ENCODE measurements at places on chromosomes 7 and 10. TPM values are rescaled to one million over a fixed set of nuclear protein-coding genes. Genes with fewer than 3 reads are reported as not detected.
A peak's percentile ranks its signal among the peaks of the same experiment; 100 is the strongest.

The UTF1 gene
- total RNA-seq: 1.9 TPM

The ENKUR gene
- not detected for total RNA-seq

The TACC2 gene
- 24.5 TPM for total RNA-seq

The ITPRID1 gene
- total RNA-seq: 21.8 TPM

The BICC1 gene
- total RNA-seq: 0.40 TPM

The IGFBP3 gene
- total RNA-seq: 20.3 TPM

The COBL gene
- total RNA-seq: 26.3 TPM

The ODAD2 gene
- total RNA-seq: 6.7 TPM

The NEUROD6 gene
- total RNA-seq: not detected

The GNAI1 gene
- 21.5 TPM for total RNA-seq

- no peak overlapping the region for H3K27ac ChIP-seq
- no peaks in the 10 kb centered on the region for H3K4me1 ChIP-seq
- H3K36me3 ChIP-seq: no peaks in the 10 kb centered on the region
- DNase-seq: no peak
These were observed 707.5 kb upstream of the LRRTM3 start for GRCh38 chr10:66218289-66218688.

DNA sequence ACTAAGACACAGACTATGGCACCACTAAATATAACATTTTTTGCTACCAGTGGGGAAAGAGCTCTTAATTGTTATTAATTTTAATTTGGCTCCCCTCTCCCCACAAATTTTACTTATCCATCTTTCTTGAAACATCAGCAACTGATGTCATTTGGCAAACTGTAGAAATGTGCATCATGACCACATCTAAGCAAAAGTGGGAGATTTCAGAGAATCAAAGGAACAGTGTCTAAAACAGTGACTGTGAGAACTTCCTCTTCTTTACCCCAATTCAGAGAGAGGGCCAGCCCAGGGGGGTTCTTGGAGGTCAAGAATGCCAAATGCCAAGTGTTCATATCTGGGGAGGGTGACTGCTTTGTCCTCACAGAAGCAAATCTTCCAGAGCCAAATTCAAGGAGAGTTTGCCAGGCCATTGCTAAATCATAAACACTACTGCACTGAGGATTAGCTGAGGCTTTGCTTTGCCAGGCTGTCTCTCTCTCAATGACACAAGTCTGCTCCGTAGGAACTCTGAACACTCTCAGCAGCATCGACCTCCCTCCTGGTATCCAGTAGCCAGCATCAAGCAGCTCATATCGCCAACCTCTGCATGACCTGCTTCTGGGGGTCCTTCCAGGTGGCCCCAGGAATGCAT lies 65.6 kb downstream of the ITIH5 start:
- H3K27me3 ChIP-seq: no peaks in the 10 kb centered on the region
- H3K36me3 ChIP-seq: no peaks in the 10 kb centered on the region
- H3K4me1 ChIP-seq: no peaks in the 10 kb centered on the region
- H3K4me3 ChIP-seq: no peak overlapping the region
- H3K27ac ChIP-seq: no peak overlapping the region
- no peak for DNase-seq

GRCh38 chr10:4755286-4755989 lies 70.6 kb upstream of the AKR1E2 start:
- no peaks in the 10 kb centered on the region for H3K27me3 ChIP-seq
- no peak for DNase-seq
- H3K27ac ChIP-seq: no peak overlapping the region
- H3K4me1 ChIP-seq: no peaks in the 10 kb centered on the region
- no peak overlapping the region for H3K4me3 ChIP-seq

DNA sequence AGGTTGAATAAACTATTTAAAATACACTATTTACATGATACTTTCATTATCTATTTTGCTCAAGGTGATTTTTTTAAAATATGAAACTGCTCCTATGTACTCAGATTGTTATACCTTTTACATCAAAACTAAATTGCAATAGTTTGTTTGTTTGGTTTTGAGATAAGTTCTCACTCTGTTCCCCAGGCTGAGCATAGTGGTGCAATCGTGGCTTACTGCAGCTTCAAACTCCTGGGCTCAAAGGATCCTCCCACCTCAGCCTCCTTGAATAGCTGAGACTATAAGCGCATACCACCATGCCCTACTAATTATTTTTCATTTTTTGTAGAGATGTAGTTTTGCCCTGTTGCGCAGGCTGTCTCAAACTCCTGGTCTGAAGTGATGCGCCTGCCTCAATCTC lies 12.7 kb downstream of the TAS2R60 start:
- DNase-seq: no peak
- no peak overlapping the region for H3K27ac ChIP-seq
- no peaks in the 10 kb centered on the region for H3K36me3 ChIP-seq
- no peak overlapping the region for H3K4me3 ChIP-seq
- no peaks in the 10 kb centered on the region for H3K4me1 ChIP-seq

DNA sequence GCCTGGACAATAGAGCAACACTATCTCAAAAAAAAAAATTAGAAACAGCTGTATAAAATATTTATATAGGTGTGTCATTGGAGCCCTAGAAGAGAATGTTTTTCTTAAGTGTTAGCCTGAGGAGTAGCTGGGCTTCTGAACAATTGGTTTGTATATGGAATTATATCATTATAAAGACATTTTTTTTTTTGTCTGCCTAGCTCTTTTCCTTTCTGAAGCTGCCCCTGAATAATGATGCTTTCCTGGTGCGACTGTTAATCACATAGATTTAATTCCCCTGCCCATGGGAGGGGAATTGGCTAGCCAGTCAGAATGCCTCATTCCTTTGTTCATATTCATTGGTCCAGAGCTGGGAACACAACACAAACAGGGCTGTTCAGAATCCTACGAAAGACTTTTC lies 13.9 kb upstream of the ABCC2 start:
- peaks cover 5% of the 10 kb centered on the region for H3K4me1 ChIP-seq
- no peak for DNase-seq
- H3K27ac ChIP-seq: no peak overlapping the region
- no peak overlapping the region for H3K4me3 ChIP-seq

- H3K36me3 ChIP-seq: no peaks in the 10 kb centered on the region
- H3K27ac ChIP-seq: no peak overlapping the region
- H3K4me3 ChIP-seq: no peak overlapping the region
- no peak for DNase-seq
- H3K4me1 ChIP-seq: no peaks in the 10 kb centered on the region
These were observed 321.2 kb downstream of the ZNF479 start for GRCh38 chr7:56811081-56811480.

- DNase-seq: no peak
- peaks cover 38% of the 10 kb centered on the region for H3K27me3 ChIP-seq
- no peak overlapping the region for H3K4me3 ChIP-seq
- H3K4me1 ChIP-seq: no peaks in the 10 kb centered on the region
- H3K27ac ChIP-seq: no peak overlapping the region
These were observed 2.0 kb upstream of the BLVRA start for GRCh38 chr7:43756368-43757072.

DNA sequence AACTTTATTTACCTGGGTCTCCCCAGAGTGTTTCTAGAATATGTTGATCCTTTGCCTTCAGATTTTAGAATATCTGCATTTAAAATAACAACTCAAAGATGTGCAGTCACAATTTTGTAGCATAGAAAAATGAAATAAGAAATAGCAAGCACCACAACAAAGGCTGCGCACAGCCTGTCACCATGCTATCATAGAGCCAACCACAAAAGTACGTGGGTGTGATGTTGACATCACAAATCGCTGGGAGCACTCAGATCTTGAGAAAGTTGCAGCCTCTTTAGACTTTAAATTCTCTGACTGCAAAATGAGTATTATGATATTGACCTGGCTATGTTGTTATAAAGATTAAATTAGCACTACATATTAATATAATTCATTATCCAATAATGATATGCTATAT lies 177.9 kb downstream of the TNS3 start:
- H3K36me3 ChIP-seq: peaks cover 12% of the 10 kb centered on the region
- no peaks in the 10 kb centered on the region for H3K27me3 ChIP-seq
- H3K4me3 ChIP-seq: no peak overlapping the region

- H3K36me3 ChIP-seq: peaks cover 87% of the 10 kb centered on the region
- H3K27me3 ChIP-seq: no peaks in the 10 kb centered on the region
- no peak overlapping the region for H3K27ac ChIP-seq
- no peak overlapping the region for H3K4me3 ChIP-seq
- DNase-seq: no peak
- no peaks in the 10 kb centered on the region for H3K4me1 ChIP-seq
These were observed 12.1 kb upstream of the ZC3HAV1L start for GRCh38 chr7:139047970-139048369.

DNA sequence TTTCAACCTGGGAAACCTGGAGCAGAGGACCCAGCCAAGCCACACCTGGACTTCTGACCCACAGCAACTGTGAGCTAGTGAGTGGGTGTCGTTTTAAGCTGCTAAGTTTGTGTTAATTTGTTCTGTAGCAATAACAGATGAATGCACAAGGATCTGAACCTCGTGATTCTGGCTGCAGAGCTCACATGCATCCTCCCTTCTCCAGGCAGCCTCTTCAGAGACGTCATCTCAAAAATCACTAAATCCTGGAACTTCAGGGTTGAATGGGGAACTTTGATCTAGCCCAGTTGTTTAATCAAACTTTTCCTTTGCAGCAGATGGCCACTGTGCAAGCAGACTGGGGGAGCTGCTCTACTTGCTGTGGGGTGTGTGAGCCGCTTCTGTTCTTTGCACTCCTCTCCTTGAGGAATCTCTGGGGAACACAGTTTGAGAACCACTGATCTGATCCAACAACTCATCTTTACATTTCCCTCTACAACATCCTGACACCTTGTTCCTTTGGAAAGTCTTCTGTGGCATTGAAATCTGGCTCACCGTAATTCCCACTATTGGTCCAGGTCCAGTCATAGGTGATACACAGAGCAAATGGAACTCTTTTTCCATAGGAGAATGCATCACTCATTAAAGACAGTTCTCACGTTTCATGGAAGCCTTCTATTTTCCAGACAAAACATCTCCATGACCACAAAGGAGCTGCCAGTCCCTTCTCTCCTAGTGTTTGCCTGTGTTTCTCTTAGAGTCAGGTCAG lies 90.3 kb downstream of the CHN2 start:
- H3K36me3 ChIP-seq: no peaks in the 10 kb centered on the region
- H3K27ac ChIP-seq: no peak overlapping the region
- DNase-seq: no peak
- no peaks in the 10 kb centered on the region for H3K27me3 ChIP-seq

DNA sequence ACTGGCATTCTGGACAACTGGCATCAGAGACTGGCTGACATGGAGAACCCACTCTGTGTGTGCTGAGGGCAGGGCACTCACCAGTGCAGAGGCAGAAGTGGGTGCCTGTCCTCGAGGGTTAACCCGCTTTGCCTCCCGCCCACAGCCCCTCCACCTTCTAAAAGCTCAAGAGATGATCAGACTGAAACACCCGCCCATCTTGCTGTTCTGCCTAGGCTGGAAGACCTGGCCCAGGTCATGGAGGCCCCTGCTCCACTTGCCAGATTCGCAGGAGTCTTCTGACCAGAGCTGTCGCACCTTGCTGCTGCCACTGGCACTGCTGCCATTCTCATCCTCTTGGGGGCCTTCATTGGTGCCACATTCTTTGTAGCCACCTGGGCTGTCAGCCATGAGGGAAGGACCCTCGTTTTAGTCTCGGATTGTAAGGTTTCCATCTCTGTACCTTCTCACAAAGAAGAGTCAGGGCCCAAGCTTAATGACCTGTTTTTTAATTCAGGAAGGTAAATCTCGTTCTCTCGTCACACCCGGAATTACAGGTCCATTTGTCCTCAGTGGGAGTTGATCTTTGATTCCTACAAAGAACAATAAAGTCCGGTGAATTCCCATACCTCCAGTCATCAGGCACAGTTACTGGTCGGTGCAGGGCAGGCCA lies 1.9 kb downstream of the CYREN start:
- peak overlapping the region; percentile 90 for H3K4me3 ChIP-seq
- H3K27ac ChIP-seq: no peak overlapping the region
- DNase-seq: no peak
- H3K36me3 ChIP-seq: peaks cover 47% of the 10 kb centered on the region
- H3K4me1 ChIP-seq: no peaks in the 10 kb centered on the region
- no peaks in the 10 kb centered on the region for H3K27me3 ChIP-seq

GRCh38 chr7:64307254-64308015 lies 6.3 kb upstream of the ZNF736 start:
- no peak overlapping the region for H3K27ac ChIP-seq
- H3K4me3 ChIP-seq: peak overlapping the region; percentile 78
- H3K36me3 ChIP-seq: no peaks in the 10 kb centered on the region
- H3K27me3 ChIP-seq: no peaks in the 10 kb centered on the region

DNA sequence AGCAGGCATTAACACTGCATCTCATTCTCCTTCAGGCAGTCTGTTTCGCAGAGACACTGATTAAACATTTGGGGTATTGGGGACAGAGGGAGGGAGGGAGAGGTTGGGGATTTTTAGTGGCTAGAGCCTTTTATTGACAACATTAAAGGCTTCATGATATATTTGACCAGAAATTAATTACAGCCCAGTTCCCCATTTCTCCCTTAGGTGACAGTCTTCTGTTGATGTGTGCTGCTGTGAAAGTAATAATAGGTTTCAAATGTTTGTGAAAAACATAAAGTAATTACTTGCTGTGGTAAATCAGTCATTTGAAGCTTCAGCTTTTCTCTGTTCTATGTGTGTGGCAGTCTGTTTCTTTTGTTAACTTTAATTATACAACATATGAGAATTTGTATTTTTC lies 105.3 kb upstream of the LRGUK start:
- H3K27me3 ChIP-seq: no peaks in the 10 kb centered on the region
- H3K4me3 ChIP-seq: no peak overlapping the region

GRCh38 chr10:95840681-95841080 lies 67.1 kb upstream of the CC2D2B start:
- H3K4me1 ChIP-seq: peaks cover 4% of the 10 kb centered on the region
- H3K27ac ChIP-seq: no peak overlapping the region
- no peak overlapping the region for H3K4me3 ChIP-seq
- DNase-seq: no peak
- H3K36me3 ChIP-seq: peaks cover 29% of the 10 kb centered on the region

DNA sequence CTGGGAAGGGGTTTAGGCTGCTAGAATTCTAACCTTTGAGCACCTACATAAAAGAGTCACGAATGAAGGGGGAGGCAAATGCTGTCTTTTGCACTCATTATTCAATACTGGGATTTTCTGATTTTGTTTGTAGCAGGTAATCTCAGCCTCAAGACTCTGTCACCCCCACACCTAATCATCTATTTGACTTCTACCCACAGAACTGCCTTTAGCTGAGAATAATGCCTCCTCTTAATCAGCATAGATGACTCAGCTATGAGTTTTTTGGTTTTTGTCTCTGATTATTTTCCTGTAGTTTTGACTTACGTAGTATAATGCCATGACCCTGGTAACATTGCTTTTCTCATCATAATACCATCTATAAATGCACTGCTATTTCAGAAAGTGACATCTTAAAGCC lies 42.7 kb upstream of the CACNB2 start:
- H3K27me3 ChIP-seq: no peaks in the 10 kb centered on the region
- no peak overlapping the region for H3K4me3 ChIP-seq
- H3K4me1 ChIP-seq: no peaks in the 10 kb centered on the region
- no peak overlapping the region for H3K27ac ChIP-seq
- no peaks in the 10 kb centered on the region for H3K36me3 ChIP-seq

- H3K27ac ChIP-seq: no peak overlapping the region
- no peak overlapping the region for H3K4me3 ChIP-seq
These were observed 22.8 kb downstream of the RGR start for GRCh38 chr10:84267503-84268126.

DNA sequence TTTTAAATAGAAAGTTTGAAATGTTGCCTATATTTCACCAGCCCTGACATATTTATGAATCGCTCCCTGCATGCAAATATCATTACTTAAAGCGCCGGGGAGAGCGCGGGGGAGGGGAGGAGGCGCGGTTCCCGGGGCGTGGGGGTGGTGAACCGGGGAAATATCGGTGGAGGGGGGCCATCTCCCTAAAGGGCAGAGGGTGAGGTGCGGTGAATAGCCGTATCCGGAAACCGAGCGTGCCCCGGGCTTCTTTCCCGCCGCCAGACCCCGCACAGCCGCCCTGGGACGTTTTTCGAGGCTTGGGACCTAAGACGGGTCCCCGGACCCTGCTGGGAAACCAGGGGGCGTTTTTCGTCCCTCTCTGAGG lies 6.9 kb upstream of the ZNF503 start:
- peak; percentile 64 for DNase-seq
- peak overlapping the region; percentile 78 for H3K4me3 ChIP-seq
- peak overlapping the region; percentile 73 for H3K27ac ChIP-seq
- H3K4me1 ChIP-seq: peaks cover 5% of the 10 kb centered on the region
- no peaks in the 10 kb centered on the region for H3K36me3 ChIP-seq
